Inflammatory macrophage treated with lipopolysaccharide for 4 hours (primary cell): ENCODE measurements at places on chromosomes 13 and 19.
A peak's percentile ranks its signal among the peaks of the same experiment; 100 is the strongest.

DNA sequence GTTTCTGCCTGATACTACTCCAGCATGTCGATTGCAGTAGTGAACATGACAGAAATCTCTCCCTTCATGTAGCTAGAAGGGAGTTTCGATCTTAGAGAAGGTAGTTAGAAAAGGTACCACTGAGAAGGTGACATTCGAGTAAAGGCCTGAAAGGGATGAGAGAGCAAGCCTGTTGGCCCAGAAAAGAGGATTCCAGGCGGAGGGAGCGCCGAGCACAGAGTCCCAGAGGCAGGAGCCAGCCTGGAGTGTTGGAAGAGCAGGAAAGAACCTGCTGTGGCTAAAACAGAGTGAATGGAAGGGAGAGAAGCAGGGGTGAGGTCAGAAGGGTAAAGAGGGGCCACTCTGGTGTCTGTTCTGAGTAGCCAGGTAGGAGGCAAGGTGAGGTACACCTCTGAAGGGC is 52.5 kb downstream of the GARRE1 start:
- no peak for DNase-seq

GRCh38 chr13:43128504-43128961 is 105.1 kb downstream of the DNAJC15 start:
- no peak for DNase-seq

DNA sequence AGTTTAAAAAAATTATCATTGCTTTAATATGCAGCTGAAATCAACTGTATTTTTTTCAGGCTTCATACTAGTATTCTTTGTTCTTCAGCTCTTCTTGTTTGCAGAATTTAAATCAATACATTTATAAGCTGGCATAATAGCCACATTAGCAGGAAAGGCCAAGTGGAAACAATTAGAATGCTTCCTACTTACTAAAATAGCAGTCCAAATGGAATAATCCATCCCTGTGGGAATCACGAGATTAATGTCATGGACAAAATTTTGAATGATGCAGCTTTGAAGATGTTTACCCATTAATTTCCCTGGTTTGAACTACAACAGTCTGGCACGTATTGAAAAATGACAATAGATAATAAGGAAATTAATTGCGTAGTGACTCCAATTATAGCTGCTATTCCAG is 2650.8 kb downstream of the PCDH9 start:
- DNase-seq = no peak

- peak; percentile 35 for DNase-seq
These were observed 23.7 kb upstream of the LAMP1 start for GRCh38 chr13:113273321-113273720.

GRCh38 chr13:23243066-23243465 is 62.3 kb downstream of the SGCG start:
- no peak for DNase-seq

GRCh38 chr19:2070436-2070827 is 19.4 kb upstream of the MKNK2 start:
- DNase-seq = no peak

- DNase-seq = no peak
These were observed 14.7 kb downstream of the NHLRC3 start for GRCh38 chr13:39052944-39053343.

DNA sequence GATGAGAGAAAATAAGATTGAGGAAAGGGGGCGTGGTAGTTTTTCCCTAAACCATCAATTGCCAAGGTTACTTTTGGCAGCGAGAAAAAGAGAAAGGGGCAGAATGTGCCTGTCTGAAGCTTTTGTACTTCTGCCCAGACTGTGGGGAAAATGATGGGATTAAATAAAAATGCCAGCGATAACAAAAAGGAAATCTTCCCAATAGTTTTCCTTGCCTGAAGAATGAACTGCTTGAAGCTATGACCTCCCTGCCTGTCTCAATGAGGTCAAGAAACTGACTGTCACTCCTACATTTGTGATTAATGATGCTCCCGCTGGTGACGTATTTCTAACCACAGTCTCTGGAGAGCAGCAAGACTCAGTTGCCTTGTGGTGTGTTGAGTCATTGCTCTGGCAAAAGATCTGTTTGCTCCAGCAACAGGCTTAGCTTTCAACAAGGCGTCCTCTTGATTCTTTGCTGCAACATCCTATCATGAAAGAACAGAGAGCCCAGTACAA is 1051.5 kb downstream of the DIAPH3 start:
- no peak for DNase-seq

- DNase-seq = peak; percentile 34
These were observed 586 bp downstream of the MRI1 start for GRCh38 chr19:13764821-13765394.

DNA sequence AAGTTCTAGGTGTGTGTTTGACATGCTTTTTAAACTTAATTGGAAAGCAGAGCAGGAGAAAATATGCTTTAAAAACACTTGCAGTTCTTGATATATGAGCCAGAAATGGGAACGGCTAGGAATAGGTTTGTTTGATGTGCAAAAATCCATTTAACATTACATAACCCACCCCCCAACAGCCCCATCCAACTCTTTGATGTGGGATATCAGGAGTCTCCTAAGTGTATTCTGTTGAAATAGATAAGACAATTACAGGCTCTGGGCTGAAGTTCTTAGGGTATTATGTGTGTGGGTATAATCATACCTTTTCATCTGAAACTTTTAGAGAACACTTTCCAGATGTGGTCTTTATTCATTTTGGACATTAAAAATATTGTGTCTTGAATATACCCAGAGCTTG is 240.4 kb upstream of the CSNK1A1L start:
- no peak for DNase-seq

GRCh38 chr13:85266771-85267170 is 532.4 kb downstream of the SLITRK6 start:
- no peak for DNase-seq

- no peak for DNase-seq
These were observed 4.1 kb downstream of the NLRP13 start for GRCh38 chr19:55927991-55928390.

DNA sequence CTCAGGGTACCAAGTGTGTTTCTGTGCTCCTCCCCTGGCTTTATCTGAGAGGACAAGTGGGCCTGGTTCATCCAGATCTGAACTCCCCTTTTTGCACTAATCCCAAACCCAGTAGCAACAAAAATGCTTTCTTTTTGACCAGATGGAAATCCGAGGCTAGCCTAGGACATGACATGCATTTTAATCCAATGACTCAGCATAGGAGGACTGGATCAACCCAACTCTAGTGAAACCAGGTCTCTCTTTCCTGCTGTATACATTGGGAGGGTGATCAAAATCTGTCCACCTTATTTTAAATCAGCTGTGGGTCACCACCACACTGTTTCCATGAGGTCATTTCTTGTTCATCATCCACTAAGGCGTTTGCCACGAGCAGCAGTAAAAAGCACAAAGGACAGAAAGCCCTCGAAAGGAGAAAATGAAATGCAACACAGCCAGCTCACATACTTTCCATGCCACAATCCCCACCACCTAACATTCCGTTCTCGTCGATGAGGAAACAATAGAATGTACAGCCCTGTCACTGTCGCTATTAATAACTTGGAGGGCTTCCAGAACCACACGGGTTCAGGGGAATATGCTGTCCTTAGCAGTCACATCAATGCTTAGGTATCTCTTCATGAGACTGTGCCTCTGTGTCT is 543.0 kb downstream of the IRS2 start:
- no peak for DNase-seq

DNA sequence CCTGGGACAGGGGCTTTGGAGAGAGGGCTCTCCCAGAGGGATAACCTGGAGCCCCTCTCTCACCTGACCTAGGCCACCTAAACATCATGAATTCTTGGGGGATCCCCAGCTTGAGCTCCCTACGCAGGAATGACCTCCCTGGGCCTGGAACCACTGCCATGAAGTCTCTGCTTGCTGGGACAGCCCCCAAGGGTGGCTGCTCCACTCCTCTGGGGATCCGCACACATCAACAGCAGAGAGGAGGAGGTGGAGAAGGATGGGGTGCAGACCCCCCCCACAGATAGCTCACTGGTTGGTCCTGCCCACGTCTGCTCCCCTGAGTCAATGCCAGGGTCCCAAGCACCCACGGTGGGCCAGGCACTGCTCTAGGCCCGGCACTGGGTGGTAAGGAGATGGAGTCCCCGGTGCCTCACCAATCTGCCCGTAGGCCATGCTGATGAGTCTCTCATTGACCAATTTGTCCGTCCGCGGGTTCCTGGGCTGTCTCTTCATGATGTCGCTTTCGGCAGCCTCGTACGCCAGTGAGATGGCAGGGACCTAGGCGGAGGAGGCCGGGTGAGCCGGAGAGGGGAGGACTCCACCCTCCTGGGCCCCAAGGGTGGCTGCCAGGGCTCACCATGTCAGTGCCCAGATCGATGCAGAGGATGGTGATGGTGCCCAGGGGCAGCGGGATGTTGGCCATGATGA is 10.8 kb upstream of the RABAC1 start:
- no peak for DNase-seq

DNA sequence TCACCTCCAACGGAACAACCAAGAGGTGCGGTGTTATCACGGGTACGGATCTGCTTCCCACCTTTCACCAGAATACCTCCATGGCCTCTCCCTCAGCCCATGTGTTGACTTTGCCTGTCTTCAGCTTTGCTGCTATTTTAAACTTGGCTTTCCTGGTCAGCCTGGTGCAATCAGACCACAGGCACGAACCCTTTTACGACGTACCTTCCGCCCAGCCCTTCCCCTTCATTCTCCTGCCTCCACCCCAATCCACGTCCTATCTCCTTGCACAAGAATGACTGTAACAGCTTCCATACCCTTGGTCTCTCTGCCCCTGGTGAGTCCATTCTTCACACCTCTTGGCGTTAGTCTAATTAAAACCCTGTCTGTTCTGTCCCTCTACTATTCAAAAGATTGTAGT is 431.7 kb downstream of the EFNB2 start:
- DNase-seq = no peak

DNA sequence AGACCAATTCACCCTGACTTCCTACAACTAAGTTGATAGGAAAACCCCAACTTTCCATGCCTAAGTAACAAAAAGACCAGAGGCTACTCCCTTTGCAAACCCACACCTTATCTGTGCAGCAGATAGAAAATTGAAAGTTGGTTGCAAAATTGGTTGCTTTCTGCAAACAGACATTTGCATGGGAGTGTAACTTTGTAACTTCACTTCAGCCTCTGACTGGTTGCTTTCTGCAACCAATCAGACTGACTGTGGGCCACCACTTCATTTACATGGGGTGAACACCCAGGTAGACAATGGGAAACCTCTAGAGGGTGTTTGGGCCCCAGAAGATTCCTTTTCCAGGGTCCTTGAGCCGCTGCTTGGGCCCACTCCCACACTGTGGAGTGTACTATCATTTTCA is 9.8 kb downstream of the TEX30 start:
- no peak for DNase-seq

GRCh38 chr13:52405767-52406494 is at the start of gene THSD1:
THSD1 (minus strand) TSS chr13:52406172; CDS start chr13:52402600, 3,572 bp downstream.
- no peak for DNase-seq
